ENCODE measurements at places on chromosomes 6 and 20. TPM values are rescaled to one million over a fixed set of nuclear protein-coding genes. Genes with fewer than 3 reads are reported as not detected.

GRCh38 chr6:125117818-125118217, 35.8 kb upstream of the TPD52L1 start:
- DNase-seq = peak; percentile 77

- DNase-seq = no peak
These were observed 90.7 kb downstream of the CDC5L start for GRCh38 chr6:44478158-44478557.

GRCh38 chr20:3843490-3843889, 3.1 kb upstream of the MAVS start:
- DNase-seq = peak; percentile 58

Gene SCGN
- not detected for total RNA-seq

Gene BTN1A1
- total RNA-seq = not detected

Gene SLC24A3
- total RNA-seq = not detected

Gene HEY2
- total RNA-seq = not detected

All from MCF 10A (cell line).